ENCODE measurements at places on chromosomes 6 and 20. TPM values are rescaled to one million over a fixed set of nuclear protein-coding genes. Genes with fewer than 3 reads are reported as not detected.

- no peak for DNase-seq
Measured at GRCh38 chr20:11338496-11339306, 579.0 kb upstream of the BTBD3 start.

DNA sequence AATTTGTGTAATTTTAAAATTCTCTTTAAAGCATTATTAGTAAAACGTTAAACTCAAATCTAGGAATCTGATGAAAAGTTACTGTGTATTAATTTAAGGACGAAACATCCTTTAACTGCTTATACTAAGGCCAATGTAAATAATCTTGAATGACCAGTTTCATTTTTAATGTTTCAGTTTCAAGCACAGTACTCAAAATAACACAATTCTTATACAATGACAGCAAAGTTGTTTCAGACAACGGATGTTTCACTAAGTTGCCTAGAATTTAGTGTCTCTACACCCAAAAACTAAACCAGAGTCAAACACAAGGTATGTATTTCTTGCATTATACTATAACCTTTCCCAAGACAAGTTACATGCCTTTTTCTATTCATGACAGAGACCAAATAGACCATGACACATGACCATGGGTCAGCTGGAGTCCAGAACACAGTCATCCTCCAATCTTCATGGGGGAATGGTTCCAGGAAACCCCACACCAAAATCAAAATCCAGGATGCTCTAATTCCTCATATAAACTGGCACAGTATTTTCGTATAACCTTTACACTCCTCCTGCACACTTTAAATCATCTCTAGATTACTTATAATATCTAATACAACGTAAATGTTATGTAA lies 7.7 kb downstream of the PHIP start:
- no peak for DNase-seq

GRCh38 chr6:157304899-157305663 lies 18.2 kb downstream of the TMEM242 start:
- DNase-seq: no peak

Gene TRIM10
- total RNA-seq: not detected

DNA sequence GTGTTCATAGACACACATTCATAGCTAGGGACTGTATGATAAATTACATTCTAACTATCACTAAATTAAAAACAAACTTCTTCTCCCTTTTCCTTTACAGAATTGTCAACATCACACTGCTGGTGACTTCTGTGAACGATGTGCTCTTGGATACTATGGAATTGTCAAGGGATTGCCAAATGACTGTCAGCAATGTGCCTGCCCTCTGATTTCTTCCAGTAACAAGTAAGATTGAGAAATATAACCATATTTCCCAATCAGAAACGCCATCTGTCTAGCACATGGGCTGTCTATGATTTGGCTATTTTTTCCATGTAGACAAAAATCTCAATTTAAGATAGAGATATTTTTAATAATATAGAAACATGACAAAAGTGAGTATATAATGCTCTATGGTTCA lies 367.7 kb downstream of the ARHGAP18 start:
- no peak for DNase-seq

Gene CST1
- not detected for total RNA-seq

DNA sequence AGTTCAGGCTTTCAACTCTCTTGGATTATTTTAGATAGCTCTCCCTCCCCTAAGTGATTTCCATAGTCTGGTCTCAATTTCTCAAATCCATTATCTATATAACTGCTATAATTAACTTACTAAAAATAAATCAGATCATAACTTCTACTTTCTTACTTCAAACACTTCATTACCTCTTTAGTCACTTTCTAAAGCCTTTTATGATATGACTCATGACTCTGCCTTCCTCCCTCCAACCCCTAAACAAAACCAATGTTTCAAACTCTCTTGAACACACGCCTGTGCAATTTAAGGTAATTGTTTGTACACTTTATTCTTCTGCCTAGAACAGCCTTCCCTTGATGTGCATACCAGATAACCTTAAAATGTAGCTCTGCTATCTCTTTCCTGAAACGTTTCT lies 100.5 kb downstream of the LMBRD1 start:
- DNase-seq: no peak

- DNase-seq: no peak
Measured at GRCh38 chr20:3434232-3434631, 26.8 kb upstream of the DNAAF9 start.

DNA sequence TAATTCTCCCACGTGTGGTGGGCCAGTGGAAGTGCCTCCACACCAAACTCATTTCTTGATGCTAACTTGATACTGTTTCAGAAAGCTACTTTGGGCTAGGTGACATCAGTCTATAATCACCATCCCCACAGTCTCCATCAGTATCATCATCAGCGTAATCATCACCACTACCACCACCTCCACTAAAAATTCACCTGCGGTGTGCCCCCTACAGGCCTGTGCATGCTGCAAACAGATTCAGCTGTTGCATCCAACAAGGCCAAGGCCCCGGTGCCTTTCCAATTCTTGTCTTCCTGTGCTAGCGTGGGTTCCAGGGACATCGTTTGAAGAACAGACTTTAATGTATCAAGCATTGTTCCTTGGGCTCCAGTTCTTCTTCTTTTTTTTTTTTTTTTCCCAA lies 201.3 kb upstream of the EXOC2 start:
- peak; percentile 52 for DNase-seq

- no peak for DNase-seq
Measured at GRCh38 chr6:63471654-63472053, 100.6 kb upstream of the LOC128125822 start.
